ENCODE measurements at places on chromosomes 5 and 9. TPM values are rescaled to one million over a fixed set of nuclear protein-coding genes. Genes with fewer than 3 reads are reported as not detected.

DNA sequence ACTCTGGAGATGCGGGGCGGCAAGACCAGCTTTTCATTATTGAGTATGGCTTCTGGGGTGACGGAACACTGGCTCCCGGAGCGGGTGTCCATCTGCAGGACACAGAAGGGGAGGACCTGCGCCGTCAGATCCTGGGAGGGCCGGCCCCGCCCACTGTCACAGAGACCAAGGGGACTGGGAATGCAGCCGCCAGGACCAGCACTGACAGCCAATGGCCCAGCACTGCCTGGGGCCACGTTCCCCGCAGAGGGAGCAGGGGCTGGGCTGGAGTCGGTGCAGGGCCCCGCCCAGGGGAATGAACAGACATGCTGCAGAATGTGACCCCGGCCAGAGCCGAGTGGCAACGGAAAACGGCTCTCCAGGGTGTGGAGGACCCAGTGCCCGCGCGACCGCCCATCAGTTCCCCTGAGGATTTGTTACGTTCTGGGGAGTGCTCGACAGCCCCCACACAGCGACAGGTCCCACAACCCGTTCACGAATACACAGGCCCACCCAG lies at the start of gene ZDHHC11:
Gene ZDHHC11, minus strand, starts transcription at position 476 of the 496 bp plus-strand sequence. Its CDS starts 384 bp downstream, at position 92.
- no peak within 1 kb of the TSS for H3K27ac ChIP-seq
- no peak for DNase-seq
- H3K27me3 ChIP-seq: peaks cover 3% of the 10 kb centered on the region
- no peak within 1 kb of the TSS for H3K4me3 ChIP-seq

- peak; percentile 67 for DNase-seq
- H3K36me3 ChIP-seq: peaks cover 12% of the 10 kb centered on the region
- peak overlapping the region; percentile 89 for H3K27ac ChIP-seq
- H3K4me3 ChIP-seq: peak overlapping the region; percentile 57
Measured at GRCh38 chr9:114697951-114698351, 16.0 kb upstream of the TEX48 start.

DNA sequence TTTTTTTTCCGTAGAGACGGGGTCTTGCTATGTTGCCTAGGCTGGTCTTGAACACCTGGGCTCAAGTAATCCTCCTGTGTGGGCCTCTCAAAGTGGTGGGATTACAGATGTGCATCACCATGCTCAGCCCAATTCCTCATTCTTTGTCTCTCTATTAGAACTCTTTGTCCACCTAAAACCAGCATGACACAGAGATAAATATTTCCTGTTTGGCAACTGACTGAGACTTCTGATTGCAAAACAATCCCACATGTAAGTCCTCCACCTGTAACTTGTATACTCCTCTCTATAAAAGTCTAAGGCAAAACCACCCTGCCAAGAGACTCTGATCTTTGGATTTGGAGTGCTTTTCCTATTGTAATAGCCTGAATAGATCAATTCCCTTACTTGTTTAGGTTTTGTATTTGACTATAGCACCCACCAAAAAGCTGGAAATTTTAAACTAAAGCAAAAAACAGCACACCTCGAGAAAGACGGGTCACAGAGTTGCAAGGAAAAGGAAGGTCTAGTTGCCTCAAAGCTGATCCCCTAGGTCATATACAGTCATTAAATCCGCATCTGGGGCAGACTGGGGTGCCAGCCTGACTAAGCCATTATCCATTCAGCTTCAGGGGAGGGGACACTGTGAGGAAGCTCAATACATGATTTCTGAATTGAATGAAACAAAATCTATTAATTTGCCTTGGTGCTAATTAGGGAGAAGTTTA lies 13.5 kb upstream of the KIF27 start:
- no peak for DNase-seq
- no peaks in the 10 kb centered on the region for H3K27me3 ChIP-seq
- H3K4me1 ChIP-seq: peaks cover 12% of the 10 kb centered on the region
- H3K4me3 ChIP-seq: no peak overlapping the region

- H3K27me3 ChIP-seq: no peaks in the 10 kb centered on the region
- H3K36me3 ChIP-seq: no peaks in the 10 kb centered on the region
- H3K27ac ChIP-seq: no peak overlapping the region
- H3K4me1 ChIP-seq: peaks cover 2% of the 10 kb centered on the region
- no peak overlapping the region for H3K4me3 ChIP-seq
Measured at GRCh38 chr5:136809382-136809781, 444.0 kb upstream of the TRPC7 start.

GRCh38 chr5:135012033-135012588 lies 21.9 kb downstream of the PITX1 start:
- H3K27ac ChIP-seq: no peak overlapping the region
- H3K4me1 ChIP-seq: no peaks in the 10 kb centered on the region
- H3K27me3 ChIP-seq: no peaks in the 10 kb centered on the region

GRCh38 chr5:123699571-123699970 lies 187.6 kb downstream of the CSNK1G3 start:
- H3K27me3 ChIP-seq: no peaks in the 10 kb centered on the region
- H3K27ac ChIP-seq: no peak overlapping the region
- H3K4me1 ChIP-seq: no peaks in the 10 kb centered on the region
- DNase-seq: no peak
- no peaks in the 10 kb centered on the region for H3K36me3 ChIP-seq
- H3K4me3 ChIP-seq: no peak overlapping the region

- H3K4me1 ChIP-seq: no peaks in the 10 kb centered on the region
- peaks cover 7% of the 10 kb centered on the region for H3K27me3 ChIP-seq
- no peak for DNase-seq
- H3K27ac ChIP-seq: no peak overlapping the region
- H3K4me3 ChIP-seq: no peak overlapping the region
- H3K36me3 ChIP-seq: no peaks in the 10 kb centered on the region
Measured at GRCh38 chr9:76585487-76586389, 126.8 kb downstream of the GCNT1 start.

DNA sequence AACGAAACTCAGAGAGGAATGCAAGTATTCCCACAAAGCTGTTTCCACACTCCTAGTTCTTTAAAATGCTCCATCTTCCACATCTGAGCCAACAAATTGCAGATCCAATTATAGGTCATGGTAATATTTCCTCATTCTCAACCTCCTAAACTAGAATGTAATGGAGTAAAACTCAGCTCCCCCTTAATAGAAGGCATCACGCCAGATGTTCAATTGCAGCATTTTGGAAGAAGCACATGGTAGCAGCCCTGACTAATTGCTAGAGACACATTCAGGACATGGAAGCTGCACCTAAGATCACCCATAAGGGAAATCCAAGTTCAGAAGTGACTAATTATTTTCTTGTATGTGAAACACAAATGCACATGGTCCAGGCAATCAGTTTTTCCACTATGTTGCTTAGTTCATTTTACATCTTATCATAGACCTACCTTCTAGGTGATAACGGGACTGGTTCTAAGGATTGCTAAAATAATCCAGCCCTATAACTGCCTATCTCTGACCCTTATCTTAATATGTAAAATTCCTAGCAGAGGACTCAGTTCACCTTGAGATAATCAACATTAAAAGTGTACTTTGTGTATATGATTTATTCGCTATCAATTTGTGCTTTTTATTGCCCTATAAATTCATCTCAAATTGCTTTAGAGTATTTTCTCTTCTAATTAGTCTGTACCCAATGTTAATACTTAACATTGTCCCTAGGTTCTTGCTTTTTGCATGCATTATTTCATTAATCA lies 75.1 kb downstream of the GABRB2 start:
- no peak overlapping the region for H3K4me3 ChIP-seq
- H3K36me3 ChIP-seq: no peaks in the 10 kb centered on the region
- no peak for DNase-seq
- no peak overlapping the region for H3K27ac ChIP-seq
- no peaks in the 10 kb centered on the region for H3K27me3 ChIP-seq
- no peaks in the 10 kb centered on the region for H3K4me1 ChIP-seq

- no peak overlapping the region for H3K27ac ChIP-seq
- DNase-seq: no peak
- H3K27me3 ChIP-seq: peaks cover 58% of the 10 kb centered on the region
- no peak overlapping the region for H3K4me3 ChIP-seq
- H3K4me1 ChIP-seq: peaks cover 2% of the 10 kb centered on the region
- no peaks in the 10 kb centered on the region for H3K36me3 ChIP-seq
Measured at GRCh38 chr5:139796061-139796806, 626 bp downstream of the PSD2 start.

DNA sequence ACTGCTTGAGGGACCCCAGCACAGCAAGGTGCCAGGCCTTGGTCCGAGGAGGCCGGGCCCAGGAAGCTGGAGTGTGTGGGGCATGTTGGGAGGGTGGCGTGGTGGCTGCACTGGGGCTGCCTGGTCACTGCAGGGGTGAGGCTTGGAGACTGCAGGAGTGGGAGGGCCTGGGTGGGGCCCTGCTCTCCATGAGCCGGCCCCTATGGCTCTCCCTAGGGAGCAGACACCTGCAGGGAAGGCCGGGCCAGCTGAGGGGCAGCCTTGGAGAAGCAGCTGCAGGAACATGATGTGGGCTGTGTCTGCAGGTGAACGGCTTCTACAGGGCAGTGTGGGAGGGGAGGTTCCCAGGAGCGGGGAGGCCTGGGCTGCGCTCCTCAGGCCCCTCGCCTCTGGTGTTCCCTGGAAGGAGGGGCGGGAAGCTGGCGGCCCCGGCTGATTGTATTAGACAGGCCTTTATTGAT lies 41.7 kb upstream of the TMEM250 start:
- no peak for DNase-seq
- H3K27ac ChIP-seq: no peak overlapping the region
- H3K27me3 ChIP-seq: no peaks in the 10 kb centered on the region
- H3K36me3 ChIP-seq: no peaks in the 10 kb centered on the region

DNA sequence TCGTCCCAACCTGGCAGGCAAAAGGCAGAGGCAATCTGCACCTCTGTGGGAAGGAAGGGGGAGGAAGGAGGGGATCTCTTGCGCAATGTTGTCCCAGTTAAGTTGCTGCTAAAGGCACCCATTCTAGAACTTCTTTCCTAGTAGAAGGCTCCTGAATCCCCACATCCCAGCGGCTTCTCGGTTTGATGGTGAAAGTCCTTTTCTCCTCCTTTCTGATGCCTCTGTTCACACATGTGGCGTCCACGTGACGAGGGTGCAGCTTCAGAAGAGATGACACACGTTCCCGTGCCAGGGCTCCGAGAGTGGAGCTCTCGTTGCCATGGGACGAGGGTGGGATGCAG lies 96.9 kb upstream of the FCN2 start:
- no peak overlapping the region for H3K27ac ChIP-seq
- H3K27me3 ChIP-seq: no peaks in the 10 kb centered on the region
- H3K4me1 ChIP-seq: no peaks in the 10 kb centered on the region
- no peak for DNase-seq
- no peaks in the 10 kb centered on the region for H3K36me3 ChIP-seq
- no peak overlapping the region for H3K4me3 ChIP-seq

DNA sequence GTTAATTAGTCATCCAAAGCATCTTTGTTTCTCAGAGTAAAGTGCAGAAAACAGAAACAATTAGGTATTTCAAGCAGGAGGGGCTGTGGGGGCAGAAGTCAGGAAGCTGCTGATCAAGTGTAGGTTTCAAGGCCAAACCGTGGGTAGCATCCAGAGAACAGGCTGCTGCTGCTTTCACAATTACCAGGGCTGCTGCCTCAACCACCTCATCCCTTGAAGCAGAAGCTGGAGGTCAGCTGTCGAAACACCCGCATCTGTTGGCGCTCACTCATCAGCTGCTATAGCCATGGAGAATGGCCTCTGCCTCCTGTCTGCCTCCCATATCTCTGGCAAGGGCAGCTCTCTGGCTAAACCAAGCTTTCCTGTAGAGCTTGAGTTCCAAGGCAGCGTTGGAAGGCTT lies 122.9 kb upstream of the OSMR start:
- no peaks in the 10 kb centered on the region for H3K36me3 ChIP-seq
- H3K4me1 ChIP-seq: no peaks in the 10 kb centered on the region
- H3K27me3 ChIP-seq: peaks cover 17% of the 10 kb centered on the region
- H3K4me3 ChIP-seq: no peak overlapping the region

GRCh38 chr9:98187926-98188325 lies 4.5 kb downstream of the CORO2A start:
- H3K36me3 ChIP-seq: no peaks in the 10 kb centered on the region
- peaks cover 25% of the 10 kb centered on the region for H3K4me1 ChIP-seq
- no peak overlapping the region for H3K4me3 ChIP-seq
- no peak overlapping the region for H3K27ac ChIP-seq

DNA sequence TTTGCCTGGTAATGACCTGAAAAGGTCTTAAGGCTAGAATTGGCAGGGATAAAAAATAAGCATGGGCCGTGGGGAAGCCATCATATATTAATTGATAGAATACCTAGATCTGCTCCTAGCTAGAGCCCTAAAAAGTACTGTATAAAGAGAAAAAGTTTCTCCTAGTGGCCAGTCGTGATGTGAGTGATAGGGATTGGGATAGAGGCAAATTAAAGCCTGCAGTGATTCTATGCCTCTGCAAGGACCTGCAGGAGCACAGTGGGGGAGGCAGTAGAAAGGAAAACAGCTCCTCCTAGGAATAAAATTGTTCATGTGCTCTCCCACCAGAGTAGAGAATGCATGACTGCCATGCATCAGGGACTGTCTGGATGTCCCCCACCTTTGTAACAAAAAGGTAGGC lies 56.2 kb upstream of the FTMT start:
- no peak overlapping the region for H3K4me3 ChIP-seq
- H3K4me1 ChIP-seq: no peaks in the 10 kb centered on the region
- H3K36me3 ChIP-seq: no peaks in the 10 kb centered on the region
- H3K27me3 ChIP-seq: no peaks in the 10 kb centered on the region
- no peak overlapping the region for H3K27ac ChIP-seq
- no peak for DNase-seq

GRCh38 chr5:40414922-40415321 lies 264.8 kb upstream of the PTGER4 start:
- no peak for DNase-seq
- no peak overlapping the region for H3K27ac ChIP-seq
- H3K4me3 ChIP-seq: no peak overlapping the region
- peaks cover 7% of the 10 kb centered on the region for H3K36me3 ChIP-seq
- no peaks in the 10 kb centered on the region for H3K27me3 ChIP-seq

- peak; percentile 45 for DNase-seq
- peak overlapping the region; percentile 69 for H3K4me3 ChIP-seq
- peaks cover 15% of the 10 kb centered on the region for H3K4me1 ChIP-seq
- H3K36me3 ChIP-seq: no peaks in the 10 kb centered on the region
- H3K27me3 ChIP-seq: peaks cover 7% of the 10 kb centered on the region
- no peak overlapping the region for H3K27ac ChIP-seq
Measured at GRCh38 chr9:38066914-38067858, 1.8 kb downstream of the SHB start.

- H3K27me3 ChIP-seq: no peaks in the 10 kb centered on the region
- H3K36me3 ChIP-seq: no peaks in the 10 kb centered on the region
- no peak for DNase-seq
- no peak overlapping the region for H3K27ac ChIP-seq
Measured at GRCh38 chr5:179294131-179294780, 51.0 kb downstream of the ADAMTS2 start.

MIGA2 gene
- 15.7 TPM for total RNA-seq

TICAM2 gene
- total RNA-seq: 1.7 TPM

CATSPER3 gene
- 0.69 TPM for total RNA-seq

PCDHB16 gene
- not detected for total RNA-seq

BTNL3 gene
- total RNA-seq: not detected

DAPK1 gene
- 3.9 TPM for total RNA-seq

PCDHA1 gene
- not detected for total RNA-seq

MXD3 gene
- 27.2 TPM for total RNA-seq

QRFP gene
- not detected for total RNA-seq

IFNA21 gene
- total RNA-seq: not detected

BAAT gene
- total RNA-seq: 0.07 TPM
